Mesenchymal stem cell (in vitro differentiated cells and primary cell): ENCODE measurements at places on chromosomes 5 and 9.

DNA sequence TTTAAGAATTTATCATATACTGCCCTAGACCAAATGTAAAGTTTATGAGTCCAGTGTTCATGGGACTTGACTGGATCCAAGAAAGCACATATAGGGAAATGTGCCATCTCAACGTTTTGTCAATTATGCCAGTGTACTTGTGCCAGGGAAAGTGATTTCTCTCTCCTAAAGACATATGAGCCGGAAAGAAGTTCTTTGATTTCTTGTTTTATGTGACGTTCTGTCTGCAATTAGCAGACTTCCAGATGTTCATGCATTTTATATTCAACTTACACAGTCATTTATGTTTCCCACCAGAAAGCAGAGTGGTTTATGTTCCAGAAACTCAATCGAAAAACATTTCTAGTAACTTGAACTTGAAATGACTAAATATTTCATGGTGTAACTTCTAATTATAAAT lies 203.8 kb downstream of the FAM170A start:
- H3K27me3 ChIP-seq: no peaks in the 10 kb centered on the region
- DNase-seq: no peak
- no peak overlapping the region for H3K27ac ChIP-seq
- no peaks in the 10 kb centered on the region for H3K4me1 ChIP-seq

- DNase-seq: peak; percentile 12
- no peaks in the 10 kb centered on the region for H3K27me3 ChIP-seq
- H3K36me3 ChIP-seq: no peaks in the 10 kb centered on the region
- H3K27ac ChIP-seq: no peak overlapping the region
Observed at GRCh38 chr5:83767409-83767992, 46.8 kb upstream of the HAPLN1 start.

- H3K27me3 ChIP-seq: no peaks in the 10 kb centered on the region
- no peaks in the 10 kb centered on the region for H3K4me1 ChIP-seq
- H3K4me3 ChIP-seq: no peak overlapping the region
- H3K27ac ChIP-seq: no peak overlapping the region
Observed at GRCh38 chr9:71746023-71746757, 22.1 kb downstream of the CEMIP2 start.

- H3K4me1 ChIP-seq: peaks cover 16% of the 10 kb centered on the region
- H3K36me3 ChIP-seq: no peaks in the 10 kb centered on the region
- H3K27me3 ChIP-seq: no peaks in the 10 kb centered on the region
- no peak overlapping the region for H3K27ac ChIP-seq
- DNase-seq: no peak
Observed at GRCh38 chr9:130142641-130143040, 29.6 kb upstream of the NCS1 start.

GRCh38 chr9:98806394-98807035 lies 955 bp upstream of the GALNT12 start:
- H3K4me3 ChIP-seq: peak overlapping the region; percentile 67
- DNase-seq: no peak
- peaks cover 8% of the 10 kb centered on the region for H3K4me1 ChIP-seq
- no peak overlapping the region for H3K27ac ChIP-seq
- H3K27me3 ChIP-seq: peaks cover 44% of the 10 kb centered on the region
